ENCODE measurements at places on chromosomes 3 and 15.

DNA sequence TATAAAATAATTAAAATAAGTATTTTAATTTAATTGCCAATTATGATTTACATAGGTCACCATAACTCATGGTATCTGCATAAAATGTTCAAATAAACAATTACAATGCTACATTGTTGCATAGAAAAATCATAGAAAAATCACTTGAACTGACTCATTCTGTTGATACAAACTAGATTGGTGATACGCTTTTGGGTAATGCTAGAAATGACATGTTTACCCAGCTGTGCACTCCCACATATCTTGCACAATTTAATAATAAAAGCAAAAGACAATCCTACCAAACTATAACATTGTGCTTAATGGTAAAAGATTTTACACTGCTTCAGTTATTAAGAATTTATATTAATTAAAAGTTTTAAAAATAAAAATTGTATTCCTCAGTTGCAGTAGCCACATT is 45.8 kb upstream of the FBXL22 start:
- no peak for DNase-seq

DNA sequence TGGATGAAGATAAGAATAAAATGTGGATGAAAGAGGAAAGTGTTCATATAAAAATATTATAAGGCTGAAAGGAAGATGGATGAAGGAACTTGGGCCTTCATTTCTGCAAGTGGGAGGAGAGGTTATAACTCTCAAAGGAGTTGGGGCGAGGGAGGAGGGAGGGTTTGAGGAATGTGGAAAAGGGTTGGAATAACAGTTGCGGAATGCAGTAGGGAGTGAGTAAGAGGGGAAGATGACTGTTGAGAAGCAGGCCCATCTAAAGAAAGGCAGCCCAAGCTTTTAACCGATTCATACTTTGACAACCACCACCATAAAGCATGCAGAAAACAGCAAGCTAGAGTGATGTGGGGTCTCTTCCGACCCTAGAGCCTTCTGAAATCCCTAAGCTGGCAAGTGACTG is 8.3 kb upstream of the TM4SF4 start:
- DNase-seq, result no peak

GRCh38 chr3:131735116-131735515 is 232.3 kb upstream of the MRPL3 start:
- DNase-seq, result no peak

DNA sequence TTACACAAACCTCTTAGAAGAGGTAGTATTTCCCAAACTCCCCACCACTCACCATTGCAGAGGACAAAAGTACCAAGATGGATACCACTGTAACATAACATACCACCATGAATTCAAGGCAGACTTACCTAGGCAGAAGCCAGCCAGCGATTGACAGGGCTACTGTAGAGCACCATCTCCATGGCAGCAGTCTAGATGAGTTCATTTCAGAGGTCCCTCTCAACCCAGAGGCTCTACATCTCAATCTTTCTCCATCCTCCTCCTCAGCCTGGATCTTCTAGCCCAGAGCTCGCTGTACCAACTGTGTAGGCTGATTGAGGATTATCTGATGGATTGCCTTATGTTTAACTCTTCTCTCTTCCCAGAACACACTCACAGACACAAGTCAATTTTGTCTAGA is 2.0 kb upstream of the PLIN1 start:
- no peak for DNase-seq

- DNase-seq, result no peak
These were observed 826 bp downstream of the LRRC58 start for GRCh38 chr3:120348065-120348990.

DNA sequence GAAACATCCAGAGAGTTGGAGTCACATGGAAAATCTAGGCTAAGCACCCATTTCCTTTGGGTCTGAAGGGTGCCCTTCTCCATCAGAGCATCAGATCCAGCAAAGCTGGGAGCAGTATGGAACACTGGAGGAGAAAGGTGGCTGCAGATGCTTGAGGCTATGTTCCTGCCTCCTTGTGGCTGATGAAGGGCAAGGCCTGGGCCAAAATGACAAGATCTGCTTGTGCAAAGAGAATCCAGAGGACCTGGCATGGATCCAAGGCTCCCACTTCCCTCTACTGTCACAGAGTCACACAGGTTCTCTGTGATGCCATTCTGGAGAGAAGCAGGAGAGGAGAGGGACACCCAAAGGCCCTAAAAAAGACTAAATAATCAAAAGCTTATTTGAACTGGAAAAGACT is 9.2 kb upstream of the ATP8B4 start:
- DNase-seq, result no peak

- DNase-seq, result no peak
These were observed 412.4 kb downstream of the RAP2B start for GRCh38 chr3:153574445-153574844.

DNA sequence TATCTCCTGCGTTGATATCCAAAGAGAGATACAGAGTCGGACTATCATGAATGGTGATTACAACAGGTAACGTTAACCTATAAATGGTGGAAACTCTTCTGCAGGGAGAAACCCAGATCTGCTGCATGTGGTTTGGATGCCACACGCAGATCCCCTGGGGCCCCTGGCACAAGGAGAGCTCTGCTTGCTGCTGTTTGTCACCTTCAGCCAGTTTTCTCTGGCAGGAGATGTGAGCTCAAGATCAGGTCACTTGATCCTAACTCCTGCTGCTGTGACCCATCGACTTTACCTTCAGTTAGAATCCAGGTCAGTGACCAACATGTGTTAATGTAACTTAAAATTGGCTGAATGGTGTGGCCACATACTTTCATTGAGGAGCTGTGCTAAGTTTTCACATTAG is 23.8 kb upstream of the GPR171 start:
- no peak for DNase-seq

- DNase-seq, result no peak
These were observed 224.7 kb upstream of the TBC1D5 start for GRCh38 chr3:17967111-17967510.

DNA sequence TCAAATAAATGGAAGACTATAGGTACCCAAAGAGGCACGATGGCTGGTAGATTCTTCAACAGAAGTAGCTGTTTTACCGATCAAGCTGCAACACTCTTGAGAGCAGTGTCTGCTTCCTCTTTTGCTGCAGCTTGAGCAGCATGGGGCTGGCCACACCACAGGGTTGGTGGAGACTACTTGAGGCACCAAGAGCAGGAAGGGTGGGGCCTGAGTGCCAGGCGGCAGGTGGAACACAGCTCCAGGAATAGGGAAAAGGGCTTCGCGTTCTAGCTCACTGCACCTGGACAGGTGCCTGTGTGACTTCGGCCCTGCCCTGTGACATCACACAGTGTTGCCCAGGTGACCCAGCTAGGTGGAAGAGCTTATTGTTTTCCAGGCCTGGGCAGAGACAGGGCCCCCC is at the start of gene CCDC33:
CCDC33 (plus strand) TSS at position 365 of the 400 bp plus-strand sequence. CDS start 394 bp downstream, outside the sequence.
- no peak for DNase-seq

DNA sequence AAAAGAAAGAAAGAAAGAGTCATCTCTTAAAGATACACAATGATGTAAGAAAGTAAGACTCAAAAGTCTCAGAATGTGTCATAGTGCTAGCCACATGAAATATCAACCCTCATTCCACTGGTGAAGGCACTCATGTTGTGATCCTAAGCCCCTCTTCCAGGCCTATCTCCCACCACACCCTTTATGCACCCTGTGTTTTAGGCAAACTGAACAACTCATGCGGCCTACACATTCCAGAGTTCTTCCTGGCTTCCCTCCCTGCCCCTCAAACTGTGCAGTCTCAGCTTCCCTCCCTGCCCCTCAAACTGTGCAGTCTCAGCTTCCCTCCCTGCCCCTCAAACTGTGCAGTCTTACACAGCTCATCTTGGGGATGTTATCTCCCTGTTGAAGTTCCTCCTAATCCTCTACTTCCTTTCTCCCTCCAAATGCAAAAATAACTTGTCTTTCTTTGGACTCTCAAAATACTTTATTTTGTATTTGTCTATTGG is 69.0 kb upstream of the FNDC3B start:
- no peak for DNase-seq

DNA sequence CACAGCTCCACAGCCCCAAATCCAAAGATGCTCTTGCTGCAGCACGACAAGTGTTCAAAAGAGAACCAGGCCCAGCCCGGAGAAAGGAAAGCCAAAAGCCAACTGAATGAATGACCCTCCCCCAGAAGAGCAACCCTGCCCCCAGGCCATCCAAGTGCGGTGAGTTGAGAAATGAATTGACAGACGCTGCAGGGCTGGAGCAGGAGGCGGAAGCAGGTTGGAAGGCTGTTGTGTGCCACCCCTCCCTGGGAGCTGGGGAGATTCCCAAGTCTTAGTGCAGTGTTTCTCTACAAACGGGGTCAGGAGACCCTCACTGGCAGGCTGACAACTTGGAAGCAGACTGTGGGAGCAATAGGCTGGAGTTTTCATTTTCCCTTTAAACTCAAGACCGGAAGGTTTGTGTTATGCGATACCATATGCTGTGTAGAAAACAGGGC is 3.5 kb upstream of the SPTBN5 start:
- DNase-seq, result no peak

DNA sequence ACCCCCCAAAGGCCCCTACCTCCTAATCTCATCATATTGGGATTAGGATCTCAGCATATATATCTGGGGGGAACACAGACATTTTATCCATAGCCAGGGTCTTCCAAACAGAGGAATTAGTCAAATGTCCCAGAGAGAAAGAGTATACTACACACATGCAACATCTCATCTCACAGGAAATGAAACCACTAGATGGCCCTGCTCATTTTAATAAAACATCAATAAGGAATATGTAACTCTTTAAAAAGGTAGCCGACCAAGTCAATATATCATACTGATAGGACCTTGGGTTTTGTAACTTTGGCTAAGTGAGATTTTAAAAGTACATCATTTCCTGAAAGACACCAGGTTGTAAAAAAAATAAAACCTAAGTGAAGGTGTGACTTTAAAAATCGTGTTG is 45.6 kb upstream of the THSD4 start:
- DNase-seq, result no peak

GRCh38 chr3:117434661-117435412 is 725.3 kb downstream of the TUSC7 start:
- DNase-seq, result no peak

- no peak for DNase-seq
These were observed at the start of gene DOCK3 for GRCh38 chr3:50674349-50675178. Gene DOCK3, plus strand, starts transcription at chr3:50674927. Its CDS starts 337 bp downstream, at chr3:50675264.

DNA sequence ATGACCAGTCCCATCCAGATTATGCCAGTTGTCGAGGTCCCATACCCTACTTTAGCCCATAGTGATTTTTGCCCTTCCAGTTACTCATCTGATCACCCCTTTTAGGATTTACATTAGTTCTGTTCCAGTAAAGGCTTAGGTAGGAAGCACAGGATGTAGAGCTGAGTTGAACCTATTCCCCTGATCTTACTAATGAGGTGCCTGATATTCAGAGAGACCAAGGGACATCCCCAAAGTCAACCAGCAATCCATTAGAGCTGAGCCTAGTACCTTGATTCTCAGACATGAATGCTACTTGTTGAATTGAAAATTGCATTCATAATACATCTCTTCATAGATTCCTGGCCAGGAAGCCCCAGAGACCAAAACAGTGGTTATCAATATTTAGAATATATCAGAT is 24.7 kb downstream of the CTDSPL start:
- no peak for DNase-seq

DNA sequence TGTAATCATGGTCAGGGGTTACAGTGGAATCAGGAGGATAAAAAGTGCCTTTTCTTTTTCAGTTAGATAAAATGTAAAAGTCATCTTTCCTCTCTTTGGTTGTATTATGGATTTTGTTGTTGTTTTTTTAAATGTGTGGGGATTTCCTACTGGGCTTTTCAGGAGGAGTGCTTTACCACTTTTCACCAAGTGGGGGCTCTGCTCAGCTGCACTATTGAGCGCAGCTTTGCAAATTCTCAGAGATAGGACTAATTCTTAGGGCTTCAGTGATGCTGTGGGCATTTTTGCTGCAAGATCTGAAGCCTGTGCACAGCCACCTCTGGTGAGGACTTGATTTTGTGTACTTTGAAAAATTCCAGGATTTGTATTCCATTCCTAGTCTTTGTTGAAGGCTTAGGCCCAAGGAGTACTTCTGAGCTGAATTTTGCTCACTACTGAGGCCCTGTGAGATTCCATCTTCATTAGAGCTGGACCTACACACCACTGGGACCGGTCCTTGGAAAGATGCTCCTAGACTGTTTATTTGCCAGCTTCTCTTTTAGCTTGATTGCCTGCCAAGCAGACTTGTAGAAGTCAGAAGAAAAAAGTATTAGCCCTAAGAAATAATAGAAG is 7.5 kb downstream of the GNB5 start:
- DNase-seq, result no peak

DNA sequence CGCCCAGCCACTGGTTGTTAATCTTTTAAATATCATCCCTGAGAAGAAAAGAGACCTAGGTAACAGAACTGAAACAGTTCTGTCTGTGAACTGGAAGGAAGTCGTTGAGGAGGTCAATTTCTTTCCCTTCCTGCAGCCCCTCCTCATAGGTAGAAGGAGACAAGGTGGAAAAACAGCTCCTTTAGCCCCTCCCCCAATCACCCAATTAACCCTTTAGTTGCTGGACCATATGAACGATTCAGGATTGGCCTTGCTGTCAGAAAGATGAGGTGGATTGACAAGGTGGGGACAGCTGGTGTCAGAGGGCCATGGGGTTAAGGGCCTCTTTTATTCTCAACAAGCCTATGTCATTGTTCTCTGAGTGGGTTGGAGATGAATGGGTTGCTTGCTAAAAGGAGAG is 36.0 kb upstream of the ZNF445 start:
- no peak for DNase-seq

GRCh38 chr15:71323082-71323481 is 207.8 kb downstream of the THSD4 start:
- no peak for DNase-seq

DNA sequence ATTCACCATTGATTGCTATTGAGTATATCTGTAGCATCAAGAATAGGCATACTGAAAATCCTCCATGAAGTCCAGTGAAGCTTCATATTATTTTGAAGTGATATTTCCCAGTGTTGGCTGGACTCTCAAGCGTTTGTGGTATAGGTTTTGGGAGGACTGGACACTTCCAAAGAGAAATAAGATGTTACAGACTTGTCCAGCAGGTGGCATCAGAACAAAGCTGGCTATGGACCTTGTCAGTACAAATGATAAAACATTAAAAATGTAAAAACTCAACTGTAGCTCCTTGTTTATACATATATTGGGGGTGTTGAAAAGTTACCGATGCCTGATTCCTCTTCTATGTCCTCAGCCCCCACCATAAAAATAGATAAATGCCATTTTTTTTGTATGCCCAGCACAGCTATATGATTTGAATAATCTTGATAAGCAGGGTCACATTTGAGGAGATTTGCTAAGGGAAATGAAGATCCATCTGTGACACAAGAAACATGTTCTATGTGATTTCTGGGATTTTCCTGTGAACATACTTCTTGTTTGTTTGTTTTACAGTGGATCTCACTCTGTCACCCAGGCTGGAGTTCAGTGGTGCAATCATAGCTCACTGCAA is 54.5 kb upstream of the GOLGA6B start:
- no peak for DNase-seq

GRCh38 chr3:185729337-185730055 is 95.3 kb downstream of the IGF2BP2 start:
- no peak for DNase-seq
